ENCODE measurements at places on chromosomes 16 and 17.

DNA sequence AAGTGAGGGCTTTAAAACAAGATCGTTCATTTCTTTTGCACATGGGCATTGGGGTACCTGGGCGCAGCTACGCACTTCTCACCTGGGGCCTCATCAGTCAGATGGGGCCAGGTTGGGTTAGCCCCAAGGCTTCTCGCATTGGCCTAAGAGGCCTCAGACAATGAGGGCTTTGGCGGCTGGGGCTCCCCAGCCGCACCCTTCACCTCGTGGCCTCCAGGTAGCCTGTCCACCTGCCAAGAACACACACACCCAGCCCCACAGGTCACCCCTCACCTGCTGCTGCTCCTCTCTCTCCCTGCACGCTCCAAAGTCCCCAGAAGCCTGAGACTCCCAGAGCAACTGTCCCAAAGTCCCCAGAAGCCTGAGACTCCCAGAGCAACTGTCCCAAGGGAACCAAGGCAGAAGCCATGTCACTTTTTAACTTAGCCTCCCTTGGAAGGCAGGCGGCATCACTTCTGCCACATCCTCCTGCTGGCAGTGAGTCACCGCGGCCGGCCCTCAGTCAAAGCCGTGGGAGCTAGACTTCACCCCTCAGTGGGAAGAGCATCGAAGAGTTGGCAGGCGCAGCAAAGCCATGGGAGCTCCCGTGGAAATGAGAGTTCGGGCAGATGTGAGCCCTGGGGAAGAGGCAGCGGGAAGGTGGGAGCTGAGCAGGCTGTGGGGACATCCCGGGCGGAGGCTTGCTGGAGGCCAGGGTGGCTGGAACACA, 78.9 kb upstream of the PLCG2 start:
- no peak for DNase-seq

GRCh38 chr17:623121-623520, 91.5 kb downstream of the VPS53 start:
- no peak for DNase-seq

GRCh38 chr16:27991876-27992275, 71.6 kb downstream of the GSG1L start:
- no peak for DNase-seq

DNA sequence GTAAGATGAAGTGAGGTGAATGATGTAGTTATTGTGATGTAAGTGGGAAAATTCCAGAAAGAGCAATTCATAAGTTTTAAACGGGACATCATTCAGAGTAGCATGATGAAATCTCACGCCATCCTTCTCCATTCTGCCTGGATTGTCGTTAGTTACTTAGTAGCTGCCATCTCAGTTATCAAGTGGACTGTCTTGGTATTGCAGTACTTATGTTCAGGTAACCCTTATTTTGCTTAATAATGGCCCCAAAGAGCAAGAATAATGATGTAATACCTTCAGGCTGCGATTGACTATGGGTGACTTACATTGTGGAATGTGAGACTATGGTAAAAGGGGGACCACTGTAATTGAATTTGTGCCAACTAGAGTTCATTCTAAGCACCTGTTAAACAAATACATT, 234.1 kb upstream of the TOM1L1 start:
- DNase-seq: no peak

DNA sequence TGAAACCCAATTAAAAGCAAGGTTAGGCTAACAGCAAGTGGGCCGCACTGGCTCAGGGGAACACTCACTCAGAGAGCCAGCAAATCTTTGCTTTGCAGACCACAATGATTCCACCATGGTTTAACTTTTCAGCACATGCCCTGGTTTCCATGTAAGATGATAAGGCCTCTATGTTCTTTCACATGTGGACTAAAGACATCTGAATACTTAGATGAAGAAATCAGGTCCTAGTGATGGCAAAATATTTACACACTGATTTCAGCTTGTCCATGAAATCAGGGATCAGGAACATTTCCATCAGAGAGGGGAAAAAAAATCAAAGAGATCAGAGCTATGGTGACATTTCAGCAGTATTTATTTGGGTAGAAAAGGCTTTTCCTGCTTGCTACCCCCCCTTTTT, 258.2 kb upstream of the IRX5 start:
- DNase-seq: no peak

- DNase-seq: no peak
Measured at GRCh38 chr16:65079549-65079948, 42.3 kb downstream of the CDH11 start.

DNA sequence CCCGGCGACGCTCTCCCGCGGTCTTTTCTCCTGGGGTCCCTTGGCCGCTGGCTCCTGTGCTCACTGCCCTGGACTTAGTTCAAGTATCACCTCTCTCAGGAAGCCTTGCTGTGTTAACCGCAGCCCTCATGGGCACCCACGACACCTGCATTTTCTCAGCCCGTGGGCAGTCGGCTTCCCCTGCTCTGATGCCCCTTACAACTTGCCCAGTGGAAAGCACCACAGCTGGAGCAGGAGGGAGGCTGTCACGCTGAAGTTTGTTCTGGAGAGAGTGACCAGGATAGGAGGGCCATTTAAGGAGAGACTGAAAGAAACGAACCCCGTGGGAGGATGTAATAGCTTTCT, 395 bp downstream of the STXBP4 start:
- peak; percentile 33 for DNase-seq
